ENCODE measurements at places on chromosomes 1 and 21.

GRCh38 chr21:38797470-38797869 is 8.3 kb upstream of the ETS2 start:
- no peak for DNase-seq

DNA sequence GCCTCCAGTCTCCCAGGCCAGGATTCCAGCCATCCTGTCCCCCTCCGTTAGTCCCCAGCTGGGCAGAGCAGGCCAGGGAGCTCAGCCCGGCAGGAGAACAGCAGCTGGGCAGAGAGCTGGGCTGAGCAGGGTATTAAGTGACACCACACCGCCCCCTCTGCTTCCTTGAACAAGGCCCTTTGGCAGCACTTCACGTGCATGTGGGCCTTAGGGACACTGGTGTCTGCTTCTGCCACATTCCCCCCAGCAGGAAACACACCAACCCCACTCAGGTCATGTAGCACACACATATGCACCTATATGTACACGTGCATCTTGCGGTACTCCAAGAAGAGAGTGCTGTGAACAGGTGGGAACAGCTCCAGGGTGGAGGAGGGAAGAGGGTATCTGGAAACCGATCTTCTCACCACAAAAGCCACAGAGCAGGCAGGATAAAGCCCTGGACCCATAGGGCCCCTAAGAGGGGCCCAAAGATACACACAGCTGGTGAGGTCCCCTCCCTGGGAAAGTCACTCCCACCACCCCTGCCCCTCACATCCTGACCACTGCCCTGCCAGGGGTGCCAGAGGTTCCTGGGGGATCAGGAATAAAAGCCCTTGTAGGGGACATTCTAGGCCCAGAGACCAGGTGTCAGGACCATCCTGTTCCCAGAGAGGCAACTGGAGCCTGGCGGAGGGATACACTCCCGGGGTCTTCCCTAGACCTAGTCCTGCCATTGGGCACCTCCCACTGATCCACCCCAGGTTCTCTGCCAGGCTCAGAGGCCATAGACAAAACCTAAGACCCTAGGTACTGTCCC is 4.5 kb downstream of the EPHA2 start:
- DNase-seq = no peak

DNA sequence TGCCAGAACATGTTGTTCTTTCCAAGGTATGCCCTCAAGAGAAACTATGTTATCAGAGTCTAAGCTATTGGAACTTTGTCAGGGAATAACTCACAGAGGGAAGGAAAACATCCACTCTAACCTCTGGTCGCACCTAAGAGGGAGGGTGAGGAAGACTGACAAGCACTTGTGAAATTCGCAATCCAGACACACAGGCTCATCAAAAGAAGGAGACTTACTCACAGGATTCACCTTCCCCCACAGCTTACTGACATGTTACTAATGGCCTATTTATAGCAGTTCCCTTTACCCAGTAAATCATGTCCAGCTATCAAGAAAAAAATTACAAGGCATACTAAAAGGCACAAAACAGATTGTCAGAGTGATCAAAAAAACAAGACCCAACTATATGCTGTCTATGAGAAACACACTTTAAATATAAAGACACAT is 36.9 kb downstream of the WDR64 start:
- DNase-seq = no peak

- DNase-seq = no peak
These were observed 7.1 kb downstream of the LRIF1 start for GRCh38 chr1:110956586-110956985.

GRCh38 chr1:90768826-90769225 is 51.7 kb upstream of the BARHL2 start:
- DNase-seq = no peak

DNA sequence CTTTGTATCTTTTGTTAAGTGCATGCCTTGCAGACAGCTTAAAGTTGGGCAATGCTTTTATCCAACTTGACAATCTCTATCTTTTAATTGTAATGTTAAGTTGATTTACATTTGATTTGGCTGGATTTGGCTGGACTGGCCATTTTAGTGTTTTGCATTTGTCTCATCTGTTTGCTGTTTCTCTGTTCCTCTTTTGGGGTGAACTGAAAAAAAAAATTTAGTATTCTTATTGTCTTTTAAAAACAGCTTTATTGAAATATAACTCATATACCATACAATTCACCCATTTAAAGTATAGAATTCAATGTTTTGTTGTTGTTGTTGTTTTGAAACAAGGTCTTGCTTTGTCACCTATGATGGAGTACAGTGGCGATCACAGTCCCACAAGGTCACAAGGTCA is 34.4 kb downstream of the DIPK1A start:
- no peak for DNase-seq

GRCh38 chr1:223670458-223671159 is 5.1 kb upstream of the CAPN8 start:
- no peak for DNase-seq

- DNase-seq = no peak
These were observed 20.9 kb downstream of the URB1 start for GRCh38 chr21:32371913-32372314.
